ENCODE measurements at places on chromosomes 6 and 20. TPM values are rescaled to one million over a fixed set of nuclear protein-coding genes. Genes with fewer than 3 reads are reported as not detected.

AGPAT4 gene
- total RNA-seq, result 6.1 TPM

JPH2 gene
- total RNA-seq, result not detected

GTF3C6 gene
- total RNA-seq, result 84.6 TPM

MOXD1 gene
- total RNA-seq, result 0.07 TPM

DEFB124 gene
- total RNA-seq, result not detected

SLC2A10 gene
- 6.5 TPM for total RNA-seq

MYL9 gene
- total RNA-seq, result 2.0 TPM

MYLIP gene
- total RNA-seq, result 28.0 TPM

LY6G6D gene
- total RNA-seq, result not detected

GRCh38 chr6:38477680-38478260 lies 162.0 kb downstream of the BTBD9 start:
- DNase-seq, result no peak

GRCh38 chr6:38497546-38497945 lies 142.2 kb downstream of the BTBD9 start:
- no peak for DNase-seq

DNA sequence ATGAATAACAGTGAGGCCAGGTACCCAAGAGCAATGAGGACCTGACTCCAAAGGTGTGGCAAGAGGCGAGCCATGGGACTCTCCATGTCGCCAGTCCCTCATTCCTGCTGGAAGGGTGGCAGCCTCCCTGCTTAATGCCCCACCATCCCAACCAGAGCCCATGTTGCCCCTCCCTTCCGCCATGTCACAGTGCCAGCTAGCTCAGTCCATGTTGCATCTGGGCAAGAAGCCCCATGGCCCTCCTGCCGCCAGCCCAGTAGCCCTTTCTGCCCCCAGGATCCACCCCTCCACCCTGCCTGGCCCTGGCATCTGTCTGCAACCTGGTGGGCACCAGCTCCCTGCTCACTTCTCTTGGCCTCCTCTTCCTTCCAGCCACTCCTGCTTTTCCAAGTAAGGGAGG lies 6.0 kb upstream of the CPNE5 start:
- no peak for DNase-seq

GRCh38 chr6:30802731-30803130 lies 58.4 kb upstream of the IER3 start:
- DNase-seq, result no peak

GRCh38 chr6:162625846-162626540 lies 101.6 kb downstream of the PRKN start:
- no peak for DNase-seq

DNA sequence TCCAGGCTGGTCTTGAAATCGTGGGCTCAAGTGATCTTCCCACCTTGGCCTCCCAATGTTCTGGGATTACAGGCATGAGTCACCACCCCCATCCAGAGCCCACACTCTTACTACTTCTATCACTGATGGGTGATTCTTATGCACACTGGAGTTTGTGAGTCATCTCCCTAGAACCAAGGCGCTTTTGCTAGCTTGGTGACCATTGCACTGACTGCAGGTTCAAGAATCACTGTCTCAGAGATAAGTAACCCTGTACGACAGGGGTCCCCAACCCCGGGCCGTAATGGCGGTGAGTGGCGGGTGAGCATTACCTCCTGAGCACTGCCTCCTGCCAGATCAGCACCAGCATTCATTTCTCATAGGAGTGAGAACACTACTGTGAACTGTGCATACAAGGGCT lies 118.8 kb downstream of the MAP3K7 start:
- no peak for DNase-seq

- no peak for DNase-seq
Observed at GRCh38 chr6:5518936-5519491, 257.7 kb downstream of the FARS2 start.

DNA sequence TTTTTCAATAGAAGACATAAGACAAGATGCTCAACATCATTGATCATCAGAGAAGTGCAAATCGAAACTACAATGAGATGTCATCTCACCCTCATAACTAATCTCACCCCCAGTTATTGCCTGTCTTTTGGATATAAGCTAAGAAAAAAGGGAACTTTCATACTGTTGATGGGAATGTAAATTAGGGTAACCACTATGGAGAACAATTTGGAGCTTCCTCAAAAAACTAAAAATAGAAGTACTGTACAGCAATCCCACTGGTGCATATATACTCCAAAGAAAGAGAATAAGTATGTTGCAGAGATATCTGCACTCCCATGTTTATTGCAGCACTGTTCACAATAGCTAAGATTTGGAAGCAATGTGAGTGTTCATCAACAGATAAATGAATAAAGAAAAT lies 26.4 kb upstream of the PHF3 start:
- DNase-seq, result no peak

- no peak for DNase-seq
Observed at GRCh38 chr6:139996253-139996834, 621.9 kb upstream of the CITED2 start.

DNA sequence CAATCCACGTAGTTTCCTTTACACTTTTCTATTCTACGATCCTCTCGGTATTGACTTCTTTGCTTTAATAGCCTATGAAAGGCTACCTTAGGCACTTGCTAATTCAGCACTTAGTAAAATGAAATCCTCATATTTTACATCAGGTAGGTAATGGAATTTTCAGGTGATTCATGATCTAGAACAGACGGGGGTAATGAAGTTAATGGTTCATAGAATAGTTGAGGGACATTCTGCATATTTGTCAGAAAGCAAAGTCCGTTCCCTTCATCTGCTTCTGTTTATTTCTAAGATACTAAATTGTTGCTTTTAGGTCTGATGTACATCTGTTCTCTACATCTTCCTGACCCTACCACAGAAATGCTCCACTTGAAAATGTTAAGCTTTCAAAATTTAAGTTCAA lies 431.7 kb downstream of the CDKAL1 start:
- DNase-seq, result no peak

- no peak for DNase-seq
Observed at GRCh38 chr20:25220021-25220730, 24.7 kb downstream of the ENTPD6 start.

DNA sequence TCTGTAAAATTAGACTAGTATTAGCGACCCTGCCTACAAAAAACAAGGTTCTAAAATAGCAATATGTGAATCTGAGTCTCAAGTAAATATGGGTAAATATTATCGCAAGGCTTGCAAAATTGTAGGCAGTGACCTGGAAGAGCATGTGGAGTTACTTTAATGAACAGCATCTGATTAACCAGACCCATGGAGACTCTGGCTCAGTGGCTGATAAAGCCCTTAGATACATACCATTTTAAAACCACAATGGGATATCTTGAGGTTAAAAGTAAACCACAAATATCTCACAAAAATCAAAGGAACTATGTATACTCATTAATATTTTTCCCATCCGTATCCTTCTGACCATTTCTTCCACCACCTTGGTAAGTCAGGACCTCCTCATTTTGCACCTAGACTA lies 187.0 kb downstream of the MTFR2 start:
- no peak for DNase-seq

- no peak for DNase-seq
Observed at GRCh38 chr6:17653198-17653882, 53.2 kb downstream of the FAM8A1 start.

- DNase-seq, result no peak
Observed at GRCh38 chr6:28489366-28490204, 26.0 kb downstream of the GPX6 start.

DNA sequence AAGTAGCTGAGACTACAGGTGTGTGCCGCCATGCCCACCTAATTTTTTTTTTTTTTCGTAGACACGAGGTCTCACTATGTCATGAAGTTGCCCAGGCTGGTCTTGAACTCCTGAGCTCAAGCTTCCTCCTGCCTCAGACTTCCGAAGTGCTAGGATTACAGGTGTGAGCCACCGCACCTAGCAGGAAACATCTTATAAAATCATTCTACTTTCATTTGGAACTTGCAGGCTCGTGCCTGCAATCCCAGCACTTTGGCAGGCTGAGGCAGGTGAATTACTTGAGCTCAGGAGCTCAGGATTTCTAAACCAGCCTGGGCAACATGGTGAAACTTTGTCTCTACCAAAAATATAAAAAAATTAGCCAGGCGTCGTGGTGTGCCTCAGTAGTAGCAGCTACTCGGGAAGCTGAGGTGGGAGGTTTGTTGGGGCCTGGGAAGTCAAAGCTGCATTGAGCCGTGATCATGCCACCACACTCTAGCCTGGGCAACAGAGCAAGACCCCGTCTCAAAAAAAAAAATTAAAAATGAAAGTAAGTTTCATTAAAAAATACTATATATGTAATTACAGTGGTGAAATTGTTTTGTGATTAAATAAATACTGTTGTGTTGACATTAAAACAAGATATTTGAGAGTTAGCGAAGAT lies 15.1 kb downstream of the MAPK14 start:
- no peak for DNase-seq

GRCh38 chr6:140059947-140060346 lies 685.5 kb upstream of the CITED2 start:
- no peak for DNase-seq

DNA sequence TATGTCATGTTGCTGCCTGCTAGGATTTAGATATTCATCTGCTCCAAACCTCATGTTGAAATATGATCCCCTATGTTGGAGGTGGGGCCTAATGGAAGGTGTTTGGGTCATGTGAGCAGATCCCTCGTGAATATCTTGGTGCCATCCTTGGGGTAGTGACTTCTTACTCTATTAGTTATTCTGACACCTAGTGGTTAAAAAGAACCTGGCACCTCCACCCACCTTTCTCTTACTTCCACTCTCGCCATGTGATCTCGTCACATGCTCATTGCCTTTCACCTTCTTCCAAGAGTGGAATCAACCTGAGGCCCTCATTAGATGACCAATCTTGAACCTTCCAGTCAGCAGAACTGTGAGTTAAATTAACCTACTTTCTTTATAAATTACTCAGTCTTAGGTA lies 549.4 kb upstream of the SYNCRIP start:
- no peak for DNase-seq

GRCh38 chr6:28897369-28897745 lies 26.4 kb downstream of the TRIM27 start:
- no peak for DNase-seq

DNA sequence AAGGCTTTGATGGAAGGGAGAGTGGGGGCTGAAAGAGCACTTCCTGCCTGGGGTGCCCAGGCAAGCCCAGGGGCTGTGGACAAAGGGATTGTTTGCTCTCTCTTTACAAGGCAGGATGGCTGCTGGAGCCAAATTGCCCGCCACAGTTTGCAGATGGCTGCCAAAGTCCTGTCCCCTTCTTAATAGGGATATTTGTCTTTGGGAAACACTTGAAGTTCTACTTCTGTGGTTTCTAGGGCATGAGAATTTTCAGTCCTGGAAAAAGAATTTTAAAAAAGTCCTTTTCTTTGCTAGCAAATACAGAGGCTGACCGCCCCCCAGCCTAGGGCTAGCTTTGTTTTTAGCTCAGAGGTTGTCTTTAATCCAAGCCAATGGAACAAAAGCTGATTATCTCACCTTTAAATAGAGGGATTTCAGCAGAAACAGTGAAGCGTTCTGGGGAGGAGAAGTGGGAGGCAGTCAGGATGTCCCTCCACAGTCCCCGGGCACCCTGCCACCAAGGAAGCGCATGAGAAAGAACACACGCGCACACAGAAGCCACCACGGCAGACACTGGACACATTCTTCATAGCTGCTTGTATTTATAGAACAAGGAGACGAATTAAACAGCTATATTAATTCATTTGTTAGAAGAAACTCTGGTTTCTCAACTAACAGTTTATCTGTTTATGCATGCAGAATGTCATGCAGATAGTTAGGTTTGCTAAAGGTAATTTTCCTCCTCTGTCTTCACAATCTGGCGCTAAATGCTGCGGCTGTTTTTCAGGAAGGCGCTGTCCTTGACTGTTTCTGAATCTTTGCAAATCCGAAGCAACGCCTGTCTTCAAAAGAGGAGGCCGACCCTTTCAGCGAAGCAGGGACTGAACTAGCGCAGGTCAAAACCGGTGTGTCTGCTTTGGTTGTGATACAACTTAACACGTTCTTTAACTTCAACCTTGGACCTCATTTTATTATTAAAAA lies 736.9 kb downstream of the QKI start:
- no peak for DNase-seq
